DMS153 (cell line): ENCODE measurements at places on chromosomes 13 and 19.

DNA sequence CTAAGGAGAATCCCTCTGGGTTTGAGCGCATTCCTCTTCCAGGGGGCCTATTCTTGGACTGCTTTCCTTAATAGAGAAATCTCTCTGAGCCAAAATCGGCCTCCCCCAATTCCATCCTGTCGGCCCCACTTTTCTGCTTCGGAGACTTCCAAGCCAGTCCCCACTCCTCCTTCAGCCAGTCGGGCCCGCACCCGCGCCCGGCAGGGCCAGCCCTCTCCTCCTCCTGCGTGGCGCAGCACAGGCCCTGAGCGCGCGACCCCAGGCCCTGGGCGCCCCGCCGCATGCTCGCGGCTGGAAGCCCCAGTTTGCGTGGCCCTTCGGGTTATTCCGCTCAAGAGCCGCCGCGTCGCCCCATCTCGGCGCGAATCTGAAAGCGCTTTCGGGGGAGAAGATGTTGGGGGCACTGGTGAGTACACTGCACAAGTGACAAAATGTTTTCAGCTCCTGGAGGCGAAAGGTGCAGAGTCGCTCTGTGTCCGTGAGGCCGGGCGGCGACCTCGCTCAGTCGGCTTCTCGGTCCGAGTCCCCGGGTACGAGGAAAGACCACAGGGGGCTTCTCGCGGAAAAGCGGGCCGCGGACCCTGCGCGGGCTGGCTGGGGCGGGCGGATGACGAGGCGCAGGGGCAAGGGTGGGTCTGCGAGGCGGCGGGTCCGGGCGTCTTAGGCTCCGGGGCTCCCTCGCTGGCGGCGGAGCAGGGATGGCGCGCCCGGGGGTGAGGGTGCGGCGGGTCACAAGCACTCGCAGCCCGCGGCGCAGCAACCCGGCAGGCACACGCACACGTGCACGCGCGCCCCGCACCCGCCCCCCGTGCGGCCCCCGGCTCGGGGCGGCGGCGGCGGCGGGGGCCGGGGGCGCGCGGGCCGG lies at the start of gene IL17D:
TSS of gene IL17D (plus strand) at position 785 of the 865 bp plus-strand sequence. CDS start 303 bp downstream, outside the sequence.
- DNase-seq: no peak

DNA sequence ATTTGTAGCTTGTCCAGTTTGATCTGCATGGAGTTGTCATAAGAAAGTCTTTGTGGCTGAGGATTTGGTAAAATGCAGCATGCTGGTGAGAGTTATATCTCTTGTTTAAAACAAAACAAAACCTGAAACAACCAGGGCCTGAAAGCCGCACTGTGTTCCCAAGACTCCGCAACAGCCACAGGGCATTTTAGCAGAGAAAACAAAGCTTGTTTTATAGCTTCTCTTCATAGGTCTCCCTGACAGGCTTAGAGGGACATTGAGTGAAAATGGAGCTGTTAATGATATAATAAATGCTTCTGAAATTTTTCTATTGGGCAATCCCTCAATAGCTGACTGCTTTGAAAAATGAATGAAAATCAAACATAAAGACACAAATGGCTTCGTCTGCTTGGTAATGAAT lies 148.7 kb upstream of the RNF113B start:
- peak; percentile 26 for DNase-seq

GRCh38 chr13:19764237-19764636 lies 18.5 kb downstream of the PSPC1 start:
- no peak for DNase-seq

GRCh38 chr13:49932066-49932465 lies 4.1 kb downstream of the SPRYD7 start:
- no peak for DNase-seq

- no peak for DNase-seq
These were observed 58.4 kb downstream of the F2RL3 start for GRCh38 chr19:16946951-16947940.

- no peak for DNase-seq
These were observed 5.2 kb downstream of the CADM4 start for GRCh38 chr19:43634506-43634871.

GRCh38 chr19:51001515-51001914 lies at the start of gene KLK8:
KLK8 (minus strand) TSS chr19:51001604; CDS start chr19:51001167, 437 bp downstream.
- DNase-seq: no peak

DNA sequence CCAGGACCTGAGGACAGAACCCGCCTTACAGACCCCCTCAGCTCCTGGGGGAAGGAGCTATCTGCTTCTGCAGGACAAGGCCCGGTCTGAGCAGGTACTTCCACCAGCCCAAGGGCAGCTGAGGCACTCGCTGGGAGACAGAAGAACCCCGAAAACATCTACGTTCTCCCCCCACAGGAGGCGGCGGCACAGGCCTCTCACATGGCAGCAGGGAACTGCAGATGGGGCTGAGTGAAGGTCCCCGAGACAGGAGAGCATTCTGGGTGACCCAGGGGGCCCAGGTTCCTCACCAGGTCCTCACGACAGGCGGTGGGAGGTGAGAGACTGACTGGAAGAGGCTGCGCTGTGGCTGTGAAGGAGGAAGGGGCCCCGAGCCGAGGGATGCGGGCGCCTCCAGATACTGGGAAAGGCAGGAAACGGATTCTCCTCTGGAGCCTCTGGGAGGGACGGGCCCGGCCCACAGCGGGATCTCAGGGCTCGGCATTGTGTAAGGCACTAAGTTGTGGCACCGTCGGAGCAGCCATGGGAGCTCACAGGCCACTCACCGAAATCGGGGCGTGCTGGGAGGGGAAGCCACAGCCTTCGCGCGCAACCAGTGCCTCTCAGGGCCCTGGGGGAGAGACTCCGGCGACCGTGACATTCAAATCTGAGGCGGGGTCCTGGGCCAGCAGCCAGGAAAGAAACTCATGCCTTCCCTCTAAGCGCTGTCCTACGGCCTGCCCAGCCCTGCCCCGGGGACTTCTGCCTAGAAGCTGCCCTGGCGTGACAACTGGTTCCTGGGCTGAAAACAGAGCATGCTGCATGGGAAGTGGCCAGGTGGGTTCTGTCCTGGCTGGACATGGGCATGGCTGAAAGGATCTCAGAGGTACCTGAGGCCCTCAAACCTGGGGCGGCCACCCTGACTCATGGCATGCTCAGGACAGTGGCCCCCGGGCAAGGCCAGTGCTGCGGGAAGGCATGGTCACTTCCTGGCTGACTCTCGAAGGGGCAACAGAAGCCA lies 14.0 kb downstream of the RPL36 start:
- no peak for DNase-seq

GRCh38 chr13:97043302-97043701 lies 49.0 kb upstream of the OXGR1 start:
- no peak for DNase-seq

DNA sequence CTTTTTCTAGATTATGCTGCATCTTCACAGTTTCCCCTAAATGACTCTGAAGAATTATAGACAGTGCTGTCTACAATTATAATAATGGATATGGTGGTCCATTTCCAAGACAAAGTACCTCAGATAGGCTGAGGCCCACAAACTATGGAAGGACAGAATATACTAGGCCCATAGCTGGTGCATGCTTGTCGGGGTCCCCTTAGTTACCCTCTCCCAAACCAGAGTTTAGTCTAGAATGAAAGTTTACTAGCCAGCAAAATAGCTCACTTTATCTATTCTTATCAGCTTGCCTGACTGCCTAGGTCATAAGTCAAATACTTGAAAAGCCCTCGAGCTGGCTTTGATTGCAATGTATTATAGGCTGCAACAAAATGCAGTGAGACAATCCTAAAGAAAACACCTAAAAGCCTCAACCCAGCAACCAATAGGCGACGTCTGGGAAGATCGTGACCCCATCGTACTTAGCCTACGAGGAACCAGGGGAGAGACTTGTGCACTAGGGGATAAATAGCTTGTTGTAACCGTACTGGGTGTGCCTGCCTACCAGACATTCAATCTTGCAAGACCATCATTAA lies 785 bp upstream of the IGFL2 start:
- no peak for DNase-seq

- peak; percentile 40 for DNase-seq
These were observed 4.8 kb downstream of the FCHO1 start for GRCh38 chr19:17755977-17756670.

DNA sequence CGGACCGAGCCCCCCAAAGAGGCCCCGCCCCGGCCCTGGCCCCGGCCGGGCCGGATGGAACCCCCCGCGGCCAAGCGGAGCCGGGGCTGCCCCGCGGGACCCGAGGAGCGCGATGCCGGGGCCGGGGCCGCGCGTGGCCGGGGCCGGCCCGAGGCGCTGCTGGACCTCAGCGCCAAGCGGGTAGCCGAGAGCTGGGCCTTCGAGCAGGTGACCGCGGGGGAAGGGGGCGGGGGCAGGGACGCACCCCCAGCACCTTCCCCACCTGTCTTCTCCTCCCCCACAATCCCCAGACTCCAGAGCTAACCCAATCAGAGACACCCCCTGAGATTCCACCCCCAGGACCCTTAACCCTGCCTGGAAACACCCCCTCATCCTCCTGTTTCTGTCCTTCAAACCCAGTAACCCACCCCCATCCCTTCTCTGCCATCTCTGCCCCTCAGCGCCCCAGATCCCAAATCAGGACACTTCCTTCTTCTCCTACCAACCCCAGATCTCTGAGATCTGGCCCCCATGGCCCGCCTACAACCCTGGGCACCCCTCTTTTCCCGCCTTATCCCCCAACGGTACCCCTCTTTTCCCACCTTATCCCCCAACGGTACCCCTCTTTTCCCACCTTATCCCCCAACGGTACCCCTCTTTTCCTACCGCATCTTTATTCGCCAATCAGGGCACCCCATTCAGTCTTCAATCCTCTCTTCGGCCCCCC lies 505 bp downstream of the ZSWIM4 start:
- DNase-seq: no peak

DNA sequence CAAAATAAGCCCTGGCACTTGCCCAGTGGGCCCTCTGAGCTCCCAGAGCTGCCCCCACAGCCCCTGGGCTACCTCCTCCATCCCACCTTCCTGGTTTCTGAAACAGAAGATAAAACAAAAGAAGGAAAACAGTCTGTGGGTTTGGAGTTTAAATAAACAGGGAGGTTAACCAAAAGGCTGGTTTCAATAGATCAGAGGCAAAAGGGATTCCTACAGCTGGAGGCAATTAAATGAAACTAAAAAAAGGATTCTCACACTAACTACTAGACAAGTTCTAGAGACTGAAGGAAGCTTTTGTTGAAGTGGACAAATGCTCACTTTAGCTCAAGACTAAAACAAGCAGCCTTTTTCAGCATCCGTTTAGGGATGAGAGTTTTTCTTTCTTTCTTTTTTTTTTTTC lies 569.8 kb downstream of the FGF9 start:
- DNase-seq: no peak

DNA sequence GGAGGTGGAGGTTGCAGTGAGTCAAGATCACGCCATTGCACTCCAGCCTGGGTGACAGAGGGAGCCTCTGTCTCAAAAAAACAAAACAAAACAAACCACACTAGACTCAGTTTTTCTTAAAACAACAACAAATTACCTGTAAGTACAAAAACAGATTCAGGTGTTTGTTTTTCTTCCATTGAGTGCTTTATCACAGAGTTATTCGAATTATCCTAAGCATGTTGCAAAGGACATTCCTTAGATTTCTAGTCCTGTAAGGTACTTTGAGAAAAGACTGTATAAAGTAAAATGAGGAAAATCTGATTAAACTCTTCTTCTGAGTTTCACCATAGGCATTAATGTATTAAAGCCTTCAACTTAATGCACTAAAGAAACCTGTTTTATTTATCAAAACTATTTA lies 2.2 kb upstream of the EEF1AKMT1 start:
- DNase-seq: no peak

DNA sequence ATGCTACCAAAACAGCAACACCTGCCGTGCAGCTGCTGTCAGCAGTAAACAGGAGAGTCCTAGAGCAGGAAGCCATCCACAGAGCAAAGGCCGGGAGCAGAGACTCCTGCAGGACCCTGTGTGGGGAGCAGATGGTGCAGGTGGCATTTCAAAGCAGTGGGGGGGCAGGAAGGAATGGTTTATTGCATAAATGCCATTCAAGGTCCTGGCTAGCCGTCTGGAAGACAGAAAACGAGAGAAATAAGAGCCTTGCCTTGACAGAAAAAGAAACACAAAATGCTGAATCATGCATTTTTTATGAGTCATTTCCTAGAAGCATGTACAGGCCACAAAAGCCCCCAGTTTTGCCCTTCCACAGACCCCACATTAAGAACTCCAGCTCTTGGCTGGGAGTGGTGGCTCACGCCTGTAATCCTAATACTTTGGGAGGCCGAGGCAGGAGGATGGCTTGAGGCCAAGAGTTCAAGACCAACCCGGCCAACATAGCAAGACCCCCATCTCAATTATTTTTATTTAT lies 5.4 kb downstream of the RSPH6A start:
- peak; percentile 54 for DNase-seq

DNA sequence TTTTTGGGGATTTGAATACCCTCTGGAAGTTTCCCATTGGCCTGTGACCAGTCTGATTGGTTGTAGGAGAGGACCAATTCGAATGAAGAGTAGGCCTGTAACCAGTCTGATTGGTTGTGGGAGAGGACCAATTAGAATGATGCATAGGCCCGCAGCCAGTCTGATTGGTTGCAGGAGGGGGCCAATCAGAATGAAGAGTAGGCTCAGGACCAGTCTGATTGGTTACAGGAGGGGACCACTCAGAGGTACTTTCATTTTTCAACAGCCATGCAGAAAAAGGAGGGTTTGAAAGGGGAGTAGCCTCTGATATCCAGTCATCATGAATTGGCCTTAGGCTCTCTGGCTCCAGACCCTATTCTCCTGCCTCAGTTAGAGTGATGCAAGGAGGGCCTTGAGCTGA lies 30.4 kb upstream of the SLC1A5 start:
- DNase-seq: no peak

- DNase-seq: no peak
These were observed 2.0 kb downstream of the DAZAP1 start for GRCh38 chr19:1409204-1410005.

DNA sequence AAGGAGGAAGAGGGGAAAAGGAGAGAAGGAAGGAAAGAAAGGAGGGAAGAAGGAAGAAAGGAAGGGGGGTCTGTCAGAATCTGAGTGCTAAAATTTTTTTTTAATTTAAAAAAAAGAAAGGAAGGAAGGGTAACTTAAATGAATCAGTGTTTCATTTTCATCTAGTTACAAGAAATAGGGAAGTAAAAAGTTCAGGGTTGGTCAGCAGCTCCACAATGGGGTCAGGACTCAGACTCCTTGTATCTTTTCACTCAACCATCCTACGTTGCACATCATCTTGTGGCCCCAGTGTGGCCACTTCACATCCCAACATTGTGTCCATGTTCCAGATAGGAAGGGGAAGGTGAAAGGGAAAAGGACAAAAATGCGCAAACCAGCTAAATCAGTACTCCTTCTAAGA lies 14.3 kb upstream of the FNDC3A start:
- DNase-seq: no peak

GRCh38 chr13:48402325-48402932 lies 10.5 kb downstream of the LPAR6 start:
- no peak for DNase-seq

DNA sequence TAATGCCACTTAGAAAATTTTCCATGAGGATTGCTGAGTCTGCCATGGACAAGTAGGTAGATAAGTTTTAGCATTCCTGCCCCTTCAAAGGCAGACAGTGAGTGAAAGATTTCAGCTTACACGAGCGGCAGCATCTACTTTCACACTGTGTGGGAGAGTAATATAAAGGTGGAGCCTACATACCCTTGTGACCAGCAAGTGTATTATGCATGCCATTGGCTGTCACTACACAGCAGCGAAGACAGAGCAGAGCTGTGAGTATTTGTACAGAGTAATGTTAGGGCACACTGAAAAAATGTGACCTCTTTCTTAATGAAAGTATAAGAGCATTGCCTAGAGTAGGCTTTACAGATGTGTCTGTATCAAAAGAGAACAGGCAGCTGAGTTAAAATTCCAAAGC lies 14.0 kb downstream of the SLITRK6 start:
- DNase-seq: no peak
